ENCODE measurements at places on chromosomes 6 and 20. TPM values are rescaled to one million over a fixed set of nuclear protein-coding genes. Genes with fewer than 3 reads are reported as not detected.

GRCh38 chr20:9076440-9076839 is 7.6 kb downstream of the PLCB4 start:
- no peak for DNase-seq

GRCh38 chr6:34237316-34237721 is 646 bp downstream of the HMGA1 start:
- DNase-seq: no peak

DNA sequence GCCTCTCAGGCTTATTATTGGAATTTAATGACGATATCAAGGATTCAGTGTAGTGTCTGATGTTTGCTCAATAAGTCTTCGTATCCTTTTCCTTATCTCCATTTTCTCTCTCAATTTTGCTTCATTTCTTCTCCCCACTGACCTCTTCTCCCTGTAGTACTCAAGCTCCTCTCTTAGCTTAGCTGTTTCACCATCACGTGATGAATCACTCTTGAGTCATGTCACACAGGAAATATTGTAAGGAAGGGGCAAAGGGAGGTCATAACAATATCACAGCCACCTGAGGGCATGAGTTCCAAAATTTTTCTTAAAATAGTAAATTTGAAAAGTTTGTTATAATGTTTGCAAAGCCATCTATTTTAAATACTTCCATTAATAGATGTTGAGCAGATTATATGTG is 392.2 kb upstream of the MARCKS start:
- no peak for DNase-seq

TRAPPC3L gene
- total RNA-seq: not detected
